HEK293T (cell line): ENCODE measurements at places on chromosomes 11 and 22.

DNA sequence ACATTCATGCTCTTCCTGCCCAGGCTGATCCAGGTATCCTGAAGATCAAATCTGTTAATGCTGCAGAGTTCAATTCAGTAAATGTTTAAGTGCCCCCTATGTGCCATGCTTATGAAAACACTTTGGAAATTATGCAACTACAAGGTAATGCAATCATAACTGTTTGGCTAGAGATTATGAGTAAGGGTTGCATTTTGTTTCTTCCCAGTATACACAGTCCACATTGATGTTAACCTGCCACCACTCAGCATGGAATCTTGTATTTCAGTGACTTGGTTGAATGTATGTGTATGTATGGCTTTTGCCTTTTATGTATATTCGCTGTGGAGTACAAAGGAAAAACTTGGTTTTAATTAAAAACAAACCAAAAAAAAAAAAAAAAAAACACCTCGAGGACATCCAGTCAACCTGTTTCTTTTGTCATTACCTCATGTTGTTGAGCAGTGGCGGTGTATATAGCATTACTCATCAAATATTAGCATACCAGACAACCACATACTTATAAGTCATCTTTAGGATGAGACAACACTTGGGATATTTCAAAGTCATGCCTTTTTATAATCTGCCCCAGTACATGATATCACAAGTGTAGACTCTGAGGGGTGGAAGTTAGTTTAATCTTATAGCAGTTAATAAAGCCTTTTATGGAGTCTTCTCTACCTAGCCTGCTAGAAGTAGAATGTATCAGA lies 86.1 kb upstream of the HORMAD2 start:
- DNase-seq, result no peak

DNA sequence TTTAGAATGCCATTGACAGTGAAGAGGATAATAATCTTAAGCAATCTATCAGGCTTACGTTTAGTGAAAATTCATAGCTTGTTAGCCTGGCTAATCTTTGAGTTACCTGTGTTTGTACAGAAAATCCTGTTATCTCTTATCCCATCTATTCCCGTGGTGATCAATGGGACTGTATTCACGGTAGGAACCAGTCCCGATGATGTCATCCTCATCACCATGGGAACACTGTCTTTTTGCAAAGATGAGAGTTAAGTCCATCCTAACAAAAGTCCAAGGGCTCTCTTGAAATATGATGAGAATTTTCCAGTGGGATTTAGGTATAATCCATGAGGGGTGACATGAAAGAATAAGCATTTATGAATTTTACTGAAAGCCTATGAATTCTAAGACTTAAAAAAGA lies 762.2 kb downstream of the ETS1 start:
- no peak for DNase-seq

- DNase-seq, result no peak
Measured at GRCh38 chr11:32420937-32421901, 14.1 kb downstream of the WT1 start.

DNA sequence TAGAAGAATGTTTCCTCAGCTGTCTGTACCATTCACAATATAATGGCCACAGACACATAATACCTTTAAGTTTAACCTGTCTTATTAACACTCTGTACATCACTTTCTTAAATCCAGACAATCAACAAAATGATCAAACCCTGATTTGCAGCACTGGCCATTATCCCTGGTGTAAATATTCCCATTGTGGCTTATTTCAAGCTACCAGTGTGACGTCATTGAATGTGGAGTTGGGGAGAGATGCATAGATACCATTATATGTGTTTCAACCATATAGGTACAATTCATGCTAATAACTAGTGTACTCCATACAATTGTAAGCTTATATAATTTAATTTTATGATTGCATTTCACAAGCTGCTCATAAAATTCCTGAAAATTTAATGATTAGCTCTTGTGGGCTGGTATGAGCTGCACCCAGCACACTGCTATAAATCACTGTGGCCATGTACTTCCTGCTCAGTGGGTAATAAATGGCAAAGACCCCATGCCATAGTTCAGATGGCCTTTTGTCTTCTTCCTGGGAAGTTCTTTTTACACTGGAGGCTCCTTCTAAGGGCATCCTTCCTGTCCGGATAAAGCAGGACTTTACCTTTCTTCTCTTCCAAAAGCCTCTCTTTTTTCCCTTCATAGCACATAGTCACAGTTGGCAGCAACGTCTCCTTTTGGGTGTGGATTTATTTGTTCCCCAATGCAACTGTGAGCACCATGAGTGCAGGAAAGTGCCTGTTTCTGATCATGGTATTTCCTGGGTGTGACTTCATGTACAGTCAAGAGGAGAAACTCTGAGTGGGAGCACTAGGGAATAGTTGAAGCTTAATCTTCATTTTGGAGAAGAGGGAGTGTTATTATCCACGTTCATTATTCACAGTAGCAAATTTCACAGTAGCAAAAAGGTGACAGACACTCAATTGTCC lies 87.8 kb downstream of the MIAT start:
- DNase-seq, result no peak

GRCh38 chr11:119880873-119881272 lies 151.9 kb upstream of the NECTIN1 start:
- DNase-seq, result no peak

GRCh38 chr11:17272801-17273200 lies 3.7 kb upstream of the NUCB2 start:
- no peak for DNase-seq

DNA sequence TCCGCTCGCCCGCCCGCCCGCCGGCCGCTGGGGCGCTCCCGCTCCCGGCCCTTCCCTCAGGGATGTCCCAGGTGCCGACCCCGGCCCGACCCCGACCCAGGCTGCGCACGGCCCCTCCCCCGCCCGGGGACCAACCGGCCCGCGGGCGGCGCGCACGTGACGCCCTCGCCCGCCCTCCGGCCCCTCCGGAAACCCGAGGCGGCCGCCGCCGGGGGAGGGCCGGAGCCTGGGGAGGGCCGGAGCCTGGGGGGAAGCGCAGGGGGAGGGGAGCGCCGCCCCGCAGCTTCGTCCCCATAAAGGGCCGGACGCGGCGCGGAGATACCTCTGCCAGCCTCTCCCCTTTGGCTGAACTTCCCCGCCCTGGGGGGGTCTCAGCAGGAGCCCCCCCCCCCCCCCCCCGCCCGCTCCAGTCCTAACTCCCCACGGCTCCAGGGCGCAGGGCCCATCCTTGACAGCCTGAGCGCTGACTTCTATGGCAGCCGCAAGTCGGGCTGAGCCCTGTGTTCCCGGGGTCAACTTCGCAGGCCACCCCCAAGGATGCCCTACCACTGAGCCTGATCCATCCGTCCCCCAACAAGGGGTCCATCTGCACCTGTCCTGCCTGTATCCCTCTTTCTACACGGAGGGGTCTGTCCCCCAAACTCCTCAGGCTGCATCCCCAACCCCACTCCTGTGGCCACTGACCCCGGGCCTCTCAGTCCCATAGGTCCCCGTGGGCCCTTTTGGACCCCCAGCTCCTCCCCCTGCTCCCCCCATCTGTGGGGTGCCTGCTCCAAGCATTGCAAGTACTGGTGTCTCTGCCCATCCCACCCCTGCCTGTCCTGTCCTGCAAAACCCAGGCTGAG lies at the start of gene MAPK12:
Gene MAPK12 (minus strand): TSS at position 69 of the 845 bp plus-strand sequence. CDS start 174 bp downstream, outside the sequence.
- DNase-seq, result peak; percentile 61

DNA sequence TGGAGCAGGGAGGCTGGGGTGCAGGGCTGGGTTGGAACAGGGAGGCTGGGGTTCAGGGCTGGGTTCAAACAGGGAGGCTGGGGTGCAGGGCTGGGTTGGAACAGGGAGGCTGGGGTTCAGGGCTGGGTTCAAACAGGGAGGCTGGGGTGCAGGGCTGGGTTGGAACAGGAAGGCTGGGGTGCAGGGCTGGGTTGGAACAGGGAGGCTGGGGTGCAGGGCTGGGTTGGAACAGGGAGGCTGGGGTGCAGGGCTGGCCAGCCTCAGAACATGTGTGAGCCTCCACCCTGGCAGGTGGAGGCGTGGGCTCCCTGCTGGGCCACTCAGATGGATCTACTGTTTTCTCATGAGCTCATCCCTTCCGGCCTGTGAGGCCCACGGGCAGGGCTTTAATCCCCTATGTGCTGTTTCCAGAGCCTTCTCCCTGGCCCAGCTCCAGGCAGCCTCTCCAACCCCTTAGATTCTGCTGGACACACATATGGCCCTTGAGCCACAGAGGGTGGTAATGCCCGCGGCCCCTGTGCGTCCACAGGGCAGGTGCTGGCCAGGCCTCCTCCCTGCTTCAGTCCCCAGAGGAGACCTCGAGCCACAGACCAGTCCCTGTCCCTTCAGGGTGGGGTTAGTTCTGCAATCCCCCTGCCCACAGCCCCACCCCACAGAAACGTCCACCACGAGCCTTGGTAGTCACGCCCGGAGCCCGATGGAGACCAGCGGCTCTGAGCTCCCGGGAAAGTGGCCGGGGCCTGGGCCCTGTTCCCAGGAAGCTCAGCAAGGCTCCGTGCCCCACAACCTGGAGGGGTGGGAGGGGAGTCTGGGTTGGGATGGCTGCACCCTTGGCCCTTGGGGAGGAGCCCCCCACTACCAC lies 197.9 kb downstream of the BRD1 start:
- no peak for DNase-seq

- DNase-seq, result no peak
Measured at GRCh38 chr22:33451866-33452469, 393.8 kb upstream of the SYN3 start.

DNA sequence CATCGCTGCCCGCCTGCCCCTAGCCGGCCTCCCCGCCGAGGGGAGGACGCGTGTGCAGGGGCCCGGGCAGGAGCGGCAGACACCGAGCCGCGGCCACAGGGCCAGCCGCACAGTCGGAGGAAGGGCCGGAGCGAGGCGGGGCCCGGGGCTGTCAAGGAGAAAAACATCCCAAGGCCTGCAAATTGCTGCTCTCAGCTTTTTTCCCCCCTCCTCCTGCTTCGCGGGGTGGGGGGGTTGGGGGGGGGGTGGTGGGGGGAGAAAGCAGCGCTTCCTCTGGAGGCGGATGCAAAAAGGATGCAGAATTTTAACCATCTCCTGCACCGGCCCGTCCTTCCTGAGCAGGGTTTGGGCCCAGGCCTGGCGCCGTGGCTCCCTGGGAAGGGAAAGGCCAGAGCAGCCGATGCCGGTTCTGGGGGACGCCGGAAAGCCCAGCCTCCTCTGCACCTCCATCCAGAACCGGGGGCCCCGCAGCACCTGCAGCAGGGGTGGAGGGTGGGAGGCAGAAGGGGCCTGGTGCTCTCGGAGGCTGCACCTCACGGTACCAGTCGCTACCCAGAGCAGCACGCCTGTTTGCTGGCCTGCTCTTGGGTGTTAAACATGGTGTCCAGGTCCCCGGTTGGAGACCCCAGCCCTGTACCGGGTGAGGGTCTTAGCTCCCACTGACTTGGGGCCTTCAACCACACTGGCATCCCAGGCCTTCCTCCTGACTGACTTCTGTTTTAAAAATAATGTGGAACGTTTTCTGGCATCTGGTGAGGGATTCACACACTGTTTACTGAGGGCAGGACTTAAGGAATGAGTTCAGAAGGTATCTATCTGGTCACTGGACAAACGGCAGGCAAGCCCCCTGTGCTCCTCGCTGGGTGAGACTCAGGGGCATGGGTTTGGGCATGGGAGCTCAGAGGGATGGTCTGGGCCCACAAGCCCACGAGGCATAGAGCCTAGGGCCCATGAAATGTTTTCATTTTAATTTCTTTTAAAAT lies 77.4 kb upstream of the WNT7B start:
- DNase-seq, result peak; percentile 73

DNA sequence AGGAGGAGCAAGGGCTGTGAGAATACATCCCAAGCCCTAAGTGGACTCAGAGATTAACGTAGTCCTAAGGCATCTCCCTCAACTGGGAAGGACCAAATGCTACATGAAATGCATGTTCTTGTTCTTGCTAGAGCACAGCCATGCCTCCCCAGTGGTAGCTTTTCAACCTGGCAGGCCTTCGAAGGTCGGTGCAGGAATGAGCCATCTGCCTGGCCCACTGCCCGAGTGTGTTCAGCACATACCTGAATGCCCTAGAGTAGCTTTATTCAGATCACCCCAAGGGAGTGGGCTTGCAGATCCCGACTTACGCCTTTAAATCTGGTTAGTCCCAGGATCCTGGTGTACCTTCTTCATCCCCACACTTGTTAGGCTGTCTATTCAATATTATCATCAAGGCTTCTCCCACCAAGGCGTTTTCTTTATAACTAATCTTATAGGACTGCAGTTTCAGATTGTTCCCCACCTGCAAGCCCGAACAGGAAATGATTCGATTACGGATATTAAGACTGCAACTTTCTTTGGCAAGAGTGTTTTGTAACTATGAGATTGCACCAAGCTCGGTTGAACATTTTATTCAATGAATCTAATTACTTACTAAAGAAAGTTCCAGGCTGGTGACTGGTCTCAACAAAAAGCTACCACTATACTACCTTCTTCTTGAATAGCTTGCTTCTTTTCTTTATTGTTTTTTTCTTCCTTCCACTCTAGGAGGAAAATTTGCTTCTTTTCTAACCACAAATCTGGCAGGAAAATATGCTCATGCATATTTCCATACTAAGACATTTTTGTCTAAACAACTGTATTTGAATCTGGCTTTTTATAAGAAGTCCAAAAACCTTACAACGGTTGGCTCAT lies 115.6 kb downstream of the SGSM3 start:
- DNase-seq, result no peak

- no peak for DNase-seq
Measured at GRCh38 chr22:50083462-50084079, 1.7 kb downstream of the MLC1 start.

DNA sequence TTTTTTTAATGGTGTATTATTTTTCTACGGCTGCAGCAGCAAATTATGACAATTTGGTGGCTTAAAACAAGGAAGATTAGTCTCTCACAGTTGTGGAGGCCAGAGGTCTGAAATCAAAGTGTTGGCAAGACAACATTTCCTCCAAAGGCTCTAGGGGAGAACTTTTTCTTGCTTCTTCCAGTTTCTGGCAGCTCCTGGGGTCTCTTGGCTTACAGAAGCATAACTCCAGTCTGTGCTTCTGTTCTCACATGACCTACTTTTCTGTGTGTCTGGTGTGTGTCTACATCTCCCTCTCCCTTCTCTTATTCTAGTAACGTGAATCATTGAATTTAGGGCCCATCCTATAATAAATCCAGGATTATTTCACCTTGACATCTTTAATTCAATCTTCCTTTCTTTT lies 551.9 kb upstream of the LUZP2 start:
- no peak for DNase-seq

DNA sequence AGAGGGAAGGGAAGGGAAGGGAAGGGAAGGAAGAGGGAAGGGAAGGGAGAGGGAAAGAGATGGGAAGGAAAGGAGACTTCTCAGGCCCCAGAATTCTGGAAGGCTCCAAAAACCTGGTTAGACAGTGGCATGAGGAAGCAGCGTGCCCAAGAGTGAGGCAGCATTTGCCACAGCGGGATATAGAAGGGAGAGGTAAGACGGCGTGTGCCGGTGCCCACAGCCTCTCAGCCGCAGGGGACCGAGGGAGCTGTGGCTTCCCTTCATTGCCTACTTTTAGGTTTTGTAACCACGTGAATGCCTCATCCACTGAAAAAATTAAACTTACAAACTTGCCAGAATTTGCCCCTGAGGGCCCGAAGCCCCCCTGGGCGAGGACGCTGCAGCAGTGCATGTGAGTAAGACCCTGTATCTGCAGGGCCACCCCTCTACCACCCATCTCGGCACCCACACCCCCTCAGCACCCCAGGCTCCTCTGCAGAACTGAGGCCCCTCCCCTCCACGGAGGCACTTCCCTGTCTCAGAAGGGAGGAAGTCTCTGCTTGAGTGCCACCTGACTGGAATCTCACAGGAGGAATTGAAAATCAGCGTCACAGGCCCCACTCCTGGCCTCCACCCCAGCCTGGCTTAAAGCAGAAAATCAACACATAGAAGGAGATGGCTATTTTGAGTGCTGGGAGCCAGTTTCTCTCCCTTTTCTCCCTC lies 58.1 kb downstream of the LINC01488 start:
- no peak for DNase-seq
